ENCODE measurements at places on chromosomes 12 and 14.
A peak's percentile ranks its signal among the peaks of the same experiment; 100 is the strongest.

- DNase-seq = no peak
Observed at GRCh38 chr14:95126906-95127530, 30.3 kb downstream of the DICER1 start.

DNA sequence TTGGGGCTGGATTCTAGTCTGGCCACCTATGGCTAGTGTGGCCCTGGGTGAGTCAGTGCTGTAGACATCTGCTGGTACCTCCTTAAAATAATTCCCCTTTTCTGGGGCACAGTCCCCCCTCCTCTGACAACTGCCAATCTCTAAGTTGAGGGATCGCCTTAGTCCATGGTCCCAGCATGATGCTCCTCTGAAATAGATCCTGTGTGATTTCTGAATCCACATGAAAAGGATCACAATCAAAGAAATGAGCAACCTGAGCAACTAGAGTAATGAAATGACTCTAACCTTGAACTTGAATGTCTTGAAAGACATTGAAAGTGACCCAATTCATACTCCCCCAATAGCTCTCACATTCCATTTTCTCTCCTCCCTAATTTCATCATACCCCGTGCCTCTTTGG, 332.5 kb downstream of the VRK1 start:
- DNase-seq = no peak

- no peak for DNase-seq
Observed at GRCh38 chr12:52703878-52704277, 554 bp upstream of the KRT77 start.

DNA sequence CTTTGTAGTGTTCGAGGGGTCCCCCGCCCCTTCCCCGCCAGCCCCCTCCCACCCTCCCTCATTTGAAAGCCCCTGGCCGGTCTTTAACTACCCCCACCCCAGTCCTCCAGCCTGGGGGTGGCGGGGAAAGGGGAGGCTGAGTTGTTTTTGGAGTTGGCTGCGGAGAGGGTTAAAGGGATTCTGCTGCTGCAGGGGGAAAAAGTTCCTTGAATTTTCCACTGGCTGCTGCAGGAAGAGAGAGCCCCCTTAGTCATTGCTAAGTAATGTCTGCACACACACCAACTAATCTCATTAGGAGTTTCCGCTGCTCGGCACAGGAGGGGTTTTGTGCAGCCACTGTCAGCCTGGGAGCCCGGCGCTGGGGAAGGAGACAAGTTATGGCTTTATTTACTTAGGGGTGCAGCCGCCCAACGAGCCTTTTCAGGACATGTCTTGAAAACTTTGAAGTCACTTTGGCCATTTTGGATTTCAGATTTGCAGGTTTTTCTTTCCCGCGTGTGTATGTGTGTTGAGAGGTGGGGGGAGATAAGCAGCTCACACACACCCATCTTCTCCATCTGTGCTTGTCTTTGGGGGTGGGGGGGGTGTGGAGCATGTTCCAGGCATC, 1.8 kb downstream of the ELK3 start:
- peak; percentile 50 for DNase-seq

- no peak for DNase-seq
Observed at GRCh38 chr12:115160271-115161128, 476.5 kb upstream of the TBX3 start.

DNA sequence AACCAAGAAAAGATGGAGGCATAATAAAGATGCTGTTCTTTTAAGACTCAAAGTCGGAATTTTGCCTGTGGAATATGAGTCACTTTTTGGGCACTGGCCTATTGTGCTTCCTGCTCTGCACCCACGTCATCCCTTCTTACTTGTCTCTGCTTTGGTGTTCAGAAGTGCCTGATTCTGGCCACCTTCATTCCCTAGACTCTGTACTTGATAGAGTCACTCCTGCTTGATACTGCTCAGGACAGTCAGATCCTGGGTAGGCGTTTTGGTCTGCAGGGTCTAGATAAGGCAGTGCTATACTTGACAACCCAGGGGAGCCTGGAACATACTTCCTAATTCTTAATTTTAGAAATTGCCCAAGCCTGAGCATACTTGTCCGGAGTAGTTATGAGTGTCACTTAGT, 1.9 kb downstream of the LRRK2 start:
- DNase-seq = no peak

DNA sequence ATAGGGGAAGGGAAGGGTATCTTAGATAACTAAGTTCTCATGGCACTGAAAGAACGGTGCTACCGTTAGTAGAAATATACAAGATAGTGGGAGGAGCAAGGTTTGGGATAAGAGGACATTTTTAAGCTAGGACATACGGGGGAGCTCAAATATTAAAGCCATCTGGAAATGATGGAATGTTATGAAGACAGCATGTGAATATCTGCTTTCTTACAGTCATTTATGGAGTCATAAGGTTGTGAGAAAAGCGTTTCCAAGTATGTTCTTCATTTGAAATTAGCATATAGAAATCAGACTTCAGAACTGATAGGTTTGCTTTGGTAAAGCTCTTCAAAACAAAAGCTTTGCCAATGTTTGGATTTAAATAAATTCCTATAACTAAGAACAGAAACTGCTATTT, 62.3 kb downstream of the OTOGL start:
- DNase-seq = no peak

DNA sequence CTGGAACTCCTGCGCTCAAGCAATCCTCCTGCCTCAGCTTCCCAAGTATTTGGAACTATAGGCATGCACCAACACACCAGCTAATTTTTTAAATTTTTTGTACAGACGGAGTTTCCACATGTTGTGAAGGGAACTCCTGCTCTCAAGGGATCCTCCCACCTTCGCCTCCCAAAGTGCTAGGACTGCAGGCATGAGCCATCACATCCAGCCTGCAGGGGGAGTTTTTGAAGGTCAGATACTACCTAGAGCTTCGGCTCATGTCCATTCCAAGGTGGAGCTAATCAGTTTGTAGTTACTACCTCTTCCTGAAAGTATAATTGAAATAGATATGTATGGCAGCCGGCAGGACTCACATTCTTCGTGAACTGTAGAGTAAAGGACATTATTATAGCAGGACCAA, 3.7 kb upstream of the TAS2R19 start:
- DNase-seq = no peak

Data from stimulated activated CD4-positive, alpha-beta T cell treated with anti-CD3 and anti-CD28 coated beads, Interleukin-12 subunit alpha, Interleukin-12 subunit beta, amount 100 ng/mL, for 4 hours (primary cell).